Type B pancreatic cell (in vitro differentiated cells): ENCODE measurements at places on chromosomes 2 and 18.

DNA sequence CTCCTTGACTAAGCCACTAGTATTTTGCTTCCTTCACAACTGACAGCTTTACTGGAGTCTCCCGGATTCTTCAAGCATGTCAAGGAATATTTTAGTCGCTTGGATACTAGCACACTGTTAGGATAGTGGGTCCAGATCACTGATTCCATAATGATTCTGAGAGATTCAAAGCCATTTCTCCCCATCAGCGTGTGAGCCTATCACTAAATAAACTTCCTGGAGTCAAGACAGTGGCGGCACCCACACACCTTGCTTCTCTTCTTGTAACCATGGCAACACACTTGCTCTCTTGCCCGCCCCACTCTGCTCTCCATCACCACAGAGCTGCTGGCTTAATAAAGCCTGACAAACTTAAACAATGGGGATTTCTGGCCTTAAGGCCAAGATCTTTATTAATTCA lies 245.1 kb downstream of the LRRTM1 start:
- DNase-seq: no peak

- DNase-seq: no peak
Observed at GRCh38 chr18:58541146-58541788, 87.6 kb downstream of the ALPK2 start.

- peak; percentile 39 for DNase-seq
Observed at GRCh38 chr2:239870276-239870675, 154.9 kb downstream of the NDUFA10 start.

GRCh38 chr2:120353591-120353898 lies 7.6 kb downstream of the INHBB start:
- DNase-seq: no peak

DNA sequence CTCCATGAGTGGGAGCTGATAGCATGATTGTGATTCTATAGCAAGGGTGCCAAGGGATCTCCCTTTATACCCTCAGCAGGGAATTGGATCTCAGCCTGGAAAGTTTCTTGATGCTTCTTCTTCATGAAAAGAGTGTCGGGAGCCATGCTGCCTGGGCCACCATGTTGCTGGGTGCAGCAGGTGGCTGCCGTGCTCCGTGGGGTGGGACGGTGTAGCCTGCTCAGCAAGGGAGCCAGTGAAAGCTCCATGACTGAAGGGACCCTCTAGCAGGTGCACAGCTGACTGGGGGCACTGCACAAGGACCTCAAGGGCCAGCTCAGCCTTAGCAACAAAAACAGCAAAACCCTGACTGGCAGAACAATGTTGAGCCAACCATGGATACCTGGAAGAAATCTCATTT lies 368.9 kb upstream of the HS6ST1 start:
- DNase-seq: no peak

DNA sequence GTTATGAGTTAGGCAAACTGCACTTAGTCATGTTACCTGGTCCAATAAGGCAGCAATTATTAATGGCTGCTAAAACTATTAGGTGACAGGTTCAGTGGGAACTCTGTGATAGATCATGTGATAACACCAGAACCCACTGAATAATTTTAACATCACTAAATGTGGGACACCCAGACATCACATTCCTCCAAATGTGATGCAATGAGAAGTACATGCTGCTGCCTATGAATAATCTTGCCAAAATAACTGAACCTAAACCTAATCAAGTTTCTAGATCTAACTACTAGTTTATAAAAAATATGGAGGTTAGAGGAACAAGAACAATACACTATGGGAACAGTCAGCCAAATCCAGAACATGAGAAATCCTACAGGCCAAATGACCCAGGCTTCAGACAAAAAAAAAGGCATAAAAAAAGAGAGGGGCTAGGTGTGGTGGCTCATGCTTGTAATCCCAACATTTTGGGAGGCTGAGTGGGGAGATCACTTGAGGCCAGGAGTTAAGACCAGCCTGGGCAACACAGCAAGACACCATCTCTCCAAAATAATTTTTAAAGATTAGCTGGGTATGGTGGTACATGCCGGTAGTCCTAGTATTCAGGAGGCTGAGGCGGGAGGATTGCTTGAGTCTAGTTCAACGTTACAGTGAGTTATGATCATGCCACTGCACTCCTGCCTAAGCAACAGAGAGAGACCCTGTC lies 7.0 kb upstream of the ACTR2 start:
- no peak for DNase-seq

DNA sequence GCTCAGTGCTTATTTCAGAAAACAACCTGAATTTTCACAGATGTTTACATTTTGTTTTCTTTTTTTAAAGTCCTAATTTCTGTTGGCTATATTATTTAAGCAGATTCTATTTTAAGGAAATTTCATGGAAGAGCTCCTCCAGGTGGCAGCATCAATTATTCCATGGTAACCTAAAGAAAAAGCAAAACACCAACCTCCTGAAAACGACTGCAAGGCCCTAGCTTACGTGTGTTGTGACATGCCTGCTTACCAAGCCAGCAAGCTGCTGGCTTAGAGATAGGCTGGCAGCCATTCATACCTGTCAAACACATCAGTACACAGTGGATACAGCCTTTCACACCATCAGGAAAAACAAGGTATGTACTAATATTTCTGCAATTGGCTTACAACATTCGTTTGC lies 64.9 kb downstream of the LPIN2 start:
- no peak for DNase-seq

DNA sequence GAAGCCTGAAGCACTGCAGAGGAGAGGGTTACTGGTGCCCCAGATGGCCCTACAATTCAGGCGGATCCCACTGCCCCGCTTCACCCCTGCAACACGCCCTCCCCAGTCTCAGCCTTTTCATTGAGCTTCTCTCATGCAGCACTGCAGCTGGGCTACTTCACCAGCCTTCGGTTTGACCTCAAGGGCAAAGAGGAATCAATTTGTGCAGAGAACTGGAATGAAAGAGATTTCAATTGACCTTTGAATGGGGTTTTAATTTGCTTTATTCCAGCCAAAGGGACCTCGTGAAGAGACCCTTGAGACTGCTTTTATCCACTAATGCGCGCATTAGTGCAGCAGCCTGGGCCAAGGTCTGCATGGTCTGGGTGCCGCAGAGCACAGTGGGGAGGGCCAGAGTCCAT lies 8.8 kb upstream of the POMC start:
- no peak for DNase-seq

DNA sequence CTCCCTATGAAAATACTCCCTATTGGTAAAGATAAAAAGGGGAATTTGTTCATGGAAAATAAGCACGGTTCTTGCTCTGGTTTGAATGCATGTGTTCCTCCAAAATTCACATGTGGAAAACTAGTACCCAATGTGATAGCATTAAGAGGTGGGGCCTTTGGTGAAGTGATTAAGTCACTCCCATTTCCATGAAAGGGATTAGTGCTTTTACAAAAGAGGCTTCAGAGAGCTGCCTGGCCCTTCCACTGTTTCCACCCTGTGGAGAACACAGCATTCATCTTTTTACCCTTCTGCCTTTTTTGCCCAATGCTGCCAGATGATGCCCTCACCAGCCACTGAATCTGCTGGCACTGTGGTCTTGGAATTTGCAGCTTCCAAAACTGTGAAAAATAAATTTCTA lies 666.8 kb downstream of the ARHGAP15 start:
- DNase-seq: no peak

- DNase-seq: no peak
Observed at GRCh38 chr2:64631771-64632170, 21.9 kb downstream of the SERTAD2 start.

GRCh38 chr2:168896783-168897182 lies 4.3 kb upstream of the G6PC2 start:
- no peak for DNase-seq

- DNase-seq: no peak
Observed at GRCh38 chr2:173191601-173192000, 116.0 kb downstream of the MAP3K20 start.

- DNase-seq: no peak
Observed at GRCh38 chr18:79258447-79258846, 137.3 kb upstream of the NFATC1 start.

DNA sequence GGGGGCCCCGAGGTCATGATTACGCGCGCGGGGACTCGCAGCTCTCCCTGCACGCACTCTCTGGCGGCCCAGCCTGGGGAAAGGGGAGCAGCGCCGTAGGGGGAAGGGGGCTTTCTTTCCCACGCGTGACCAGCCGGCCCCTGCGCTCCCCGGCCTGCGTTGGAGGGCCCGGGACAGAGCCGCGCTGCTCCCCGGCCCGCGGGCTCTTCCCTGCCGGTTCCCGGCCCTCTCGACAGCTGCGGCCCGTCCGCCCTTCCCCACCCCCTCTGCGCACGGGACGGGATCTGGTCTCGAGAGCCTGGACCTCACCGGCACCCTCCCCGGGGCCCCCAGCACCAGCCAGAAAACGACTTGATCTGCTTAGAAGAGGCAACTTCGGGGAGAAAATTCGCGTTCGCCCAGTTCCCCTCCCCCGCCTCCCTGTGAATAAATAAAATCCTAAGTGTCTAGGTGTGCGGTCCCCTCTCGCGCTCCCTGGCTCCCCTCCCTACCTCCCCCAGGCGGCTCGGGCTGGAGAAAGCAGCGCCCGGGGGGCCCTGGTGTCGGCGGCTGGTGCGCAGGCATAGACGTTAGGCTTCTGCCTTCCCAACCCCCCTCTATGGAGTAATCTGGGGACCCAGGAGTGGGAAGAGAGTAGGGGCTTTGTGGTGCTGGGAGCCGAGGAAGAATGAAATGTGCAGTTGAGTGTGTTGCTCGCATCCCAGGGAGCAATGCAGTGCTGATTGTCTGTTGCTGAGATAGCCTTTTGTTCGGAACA lies 803 bp upstream of the FIGN start:
- DNase-seq: peak; percentile 79
